ENCODE measurements at places on chromosomes 3 and 15.

DNA sequence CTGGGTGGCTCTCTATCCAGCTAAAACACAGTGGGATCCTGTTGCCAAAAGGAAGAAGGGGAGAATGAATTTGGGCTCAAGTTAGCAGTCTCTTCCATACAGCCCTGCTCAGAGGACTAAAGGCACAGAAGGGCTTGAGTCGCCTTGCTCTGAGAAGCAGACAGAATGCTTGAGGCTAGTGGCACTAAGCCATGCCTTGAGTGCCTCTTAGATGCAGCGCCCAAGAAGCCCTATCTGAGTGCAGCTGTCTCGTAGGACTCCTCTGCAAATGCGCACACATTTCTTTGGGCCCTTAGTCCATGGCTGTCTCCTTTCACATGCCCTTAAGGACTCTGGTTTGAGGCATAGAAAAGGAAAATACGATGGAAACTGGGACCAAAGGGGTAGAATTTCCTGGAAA is 211.3 kb upstream of the CHRM5 start:
- DNase-seq, result no peak

GRCh38 chr3:111577798-111578685 is 17.1 kb downstream of the ZBED2 start:
- peak; percentile 46 for DNase-seq

- no peak for DNase-seq
Measured at GRCh38 chr3:189625572-189625971, 5.6 kb upstream of the TP63 start.

DNA sequence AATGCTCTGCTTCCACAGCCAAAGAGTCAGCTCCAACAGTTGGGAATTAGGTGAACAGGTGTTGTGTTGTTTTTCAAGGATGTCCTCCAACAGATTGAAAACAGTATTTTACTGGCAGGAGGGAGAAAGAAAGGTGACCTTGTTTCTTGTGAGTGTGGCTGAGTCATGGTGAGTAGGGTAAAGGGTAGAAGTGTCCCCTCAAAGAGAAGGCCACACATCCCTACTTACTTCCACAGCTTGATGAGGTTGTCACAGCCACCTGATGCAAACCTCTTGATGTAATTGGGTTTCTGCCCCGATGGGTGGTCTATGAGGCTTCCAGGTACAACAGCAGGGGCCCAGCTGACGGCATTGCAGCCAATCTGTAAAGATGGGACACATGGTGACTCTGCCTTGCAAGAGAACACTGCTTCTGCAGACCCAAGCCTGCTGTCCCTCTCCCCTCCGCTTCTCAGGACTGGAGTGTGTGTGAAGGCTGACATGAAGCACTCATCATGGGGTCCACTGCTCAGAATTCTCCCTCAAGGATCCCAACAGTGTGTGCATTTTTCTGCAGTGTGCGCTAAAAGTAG is 12.7 kb upstream of the GHRL start:
- no peak for DNase-seq

DNA sequence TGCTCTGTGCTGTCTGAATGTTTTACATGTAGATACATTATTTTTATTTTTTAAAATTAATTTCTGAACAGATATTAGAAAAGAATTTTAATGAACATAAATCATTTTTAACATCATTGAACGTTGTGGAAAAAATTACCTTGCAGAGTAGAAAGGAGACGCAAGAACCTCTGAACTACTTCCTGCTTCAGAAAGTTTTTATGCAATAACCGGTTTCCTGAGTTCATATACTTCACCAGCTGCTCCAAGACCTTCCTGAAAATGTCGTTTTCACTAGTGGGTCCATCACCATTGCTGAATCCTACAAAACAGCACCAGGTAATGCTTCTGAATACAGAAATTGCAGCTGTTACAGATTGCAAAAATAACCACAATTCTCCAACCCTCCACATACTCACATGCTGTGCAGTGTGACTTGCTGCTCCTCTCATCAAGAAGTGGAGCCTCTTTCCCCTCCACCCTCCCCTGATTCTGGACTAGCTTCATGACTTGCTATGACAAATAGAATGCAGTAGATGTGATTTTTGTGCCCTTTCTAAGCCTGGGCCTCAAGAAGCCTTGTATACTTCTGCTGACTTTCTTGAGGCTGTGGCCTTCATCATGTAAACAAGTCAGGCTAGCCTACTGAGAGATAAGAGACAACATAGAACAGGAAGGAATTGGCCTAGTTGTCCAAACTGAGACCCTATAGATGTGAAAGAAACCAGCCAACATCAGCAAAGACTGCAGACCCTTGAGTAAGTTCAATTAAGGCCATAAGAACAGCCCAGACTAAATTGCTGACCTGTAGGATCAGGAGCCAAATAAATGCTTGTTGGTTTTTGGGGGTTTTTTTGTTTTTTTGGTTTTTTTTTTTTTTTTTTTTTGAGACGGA is 80.4 kb downstream of the TRANK1 start:
- no peak for DNase-seq

DNA sequence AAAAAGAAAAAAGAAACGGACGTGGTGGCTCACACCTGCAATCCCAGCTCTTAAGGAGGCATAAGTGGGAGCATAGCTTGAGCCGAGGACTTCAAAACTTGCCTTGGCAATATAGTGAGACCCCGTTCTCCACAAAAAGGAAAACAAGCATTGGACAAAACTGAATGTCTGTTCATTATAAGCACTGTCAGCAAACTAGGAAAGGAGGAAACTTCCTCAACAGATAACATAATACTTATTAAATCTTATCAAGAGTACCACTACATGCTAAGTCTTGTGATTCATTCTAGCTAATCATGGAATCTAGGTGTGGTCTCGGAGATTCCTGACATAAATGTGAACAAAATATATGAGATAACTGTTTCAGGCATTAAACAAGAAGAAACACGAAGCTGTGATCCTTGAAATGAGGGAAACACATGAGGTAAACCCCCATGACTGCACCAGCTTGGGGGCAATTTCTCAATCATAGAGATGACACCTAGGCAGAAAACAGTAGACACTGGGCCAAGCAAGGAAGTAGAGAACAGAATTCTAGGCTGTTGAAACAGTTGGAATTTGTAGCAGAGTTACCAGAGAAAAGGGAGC is 33.3 kb downstream of the TRPM7 start:
- DNase-seq, result no peak

Measured in H7 (cell line).